ENCODE measurements at places on chromosomes 7 and 10. TPM values are rescaled to one million over a fixed set of nuclear protein-coding genes. Genes with fewer than 3 reads are reported as not detected.

Gene GIMAP8
- total RNA-seq: 0.07 TPM

Gene CTAGE4
- not detected for total RNA-seq

Gene CRHR2
- not detected for total RNA-seq

Gene POLR3A
- total RNA-seq: 29.1 TPM

Gene NPTX2
- not detected for total RNA-seq

Gene GALNT17
- not detected for total RNA-seq

- no peaks in the 10 kb centered on the region for H3K27me3 ChIP-seq
- no peaks in the 10 kb centered on the region for H3K4me1 ChIP-seq
- no peak overlapping the region for H3K4me3 ChIP-seq
- no peaks in the 10 kb centered on the region for H3K36me3 ChIP-seq
- no peak for DNase-seq
- H3K27ac ChIP-seq: no peak overlapping the region
Measured at GRCh38 chr7:153385502-153385901, 626.0 kb downstream of the ACTR3B start.

DNA sequence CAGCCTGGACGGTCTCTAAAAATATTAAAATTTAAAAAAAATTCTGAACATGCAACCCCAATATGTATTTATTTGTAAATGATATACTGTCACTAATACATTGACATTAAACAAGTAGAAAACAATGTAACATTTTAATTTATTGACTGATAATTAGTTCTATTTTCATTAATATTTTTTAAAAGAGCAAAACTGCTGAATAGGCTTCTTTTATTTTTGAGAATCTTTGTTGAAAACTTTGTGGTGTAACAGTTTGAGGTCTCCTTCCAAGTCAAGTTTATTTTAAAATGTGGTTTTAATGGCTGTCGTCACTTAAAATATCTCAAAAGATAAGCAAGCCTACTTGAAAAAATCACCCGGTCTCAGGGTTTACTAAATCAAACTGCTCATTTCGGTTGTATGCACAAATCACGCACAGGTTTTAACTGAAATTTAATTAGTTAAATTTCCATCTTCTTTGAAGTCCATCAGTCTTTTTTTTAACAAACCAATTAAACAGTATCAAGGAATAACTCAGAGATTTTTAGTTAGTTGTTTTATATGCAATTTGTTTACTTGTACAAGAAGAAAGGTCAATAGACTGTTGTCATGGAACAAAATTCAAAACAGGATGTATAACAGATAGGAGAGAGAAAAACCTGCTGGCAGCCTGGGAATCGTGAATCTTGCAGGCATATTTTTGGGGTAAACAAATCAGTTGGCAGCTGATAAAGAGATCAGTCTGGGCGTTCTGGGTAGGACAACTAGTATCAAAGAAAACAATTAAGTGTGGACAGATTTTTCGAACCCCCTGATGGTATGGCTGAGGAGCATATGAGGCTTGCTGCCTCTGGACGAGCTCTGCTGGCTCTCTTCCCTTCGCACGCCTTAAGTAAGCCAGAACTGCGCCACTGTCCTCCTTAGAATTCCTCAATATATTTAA is 9.7 kb upstream of the EDRF1 start:
- H3K27me3 ChIP-seq: no peaks in the 10 kb centered on the region
- no peak for DNase-seq
- H3K27ac ChIP-seq: no peak overlapping the region
- peaks cover 17% of the 10 kb centered on the region for H3K4me1 ChIP-seq
- H3K4me3 ChIP-seq: no peak overlapping the region

DNA sequence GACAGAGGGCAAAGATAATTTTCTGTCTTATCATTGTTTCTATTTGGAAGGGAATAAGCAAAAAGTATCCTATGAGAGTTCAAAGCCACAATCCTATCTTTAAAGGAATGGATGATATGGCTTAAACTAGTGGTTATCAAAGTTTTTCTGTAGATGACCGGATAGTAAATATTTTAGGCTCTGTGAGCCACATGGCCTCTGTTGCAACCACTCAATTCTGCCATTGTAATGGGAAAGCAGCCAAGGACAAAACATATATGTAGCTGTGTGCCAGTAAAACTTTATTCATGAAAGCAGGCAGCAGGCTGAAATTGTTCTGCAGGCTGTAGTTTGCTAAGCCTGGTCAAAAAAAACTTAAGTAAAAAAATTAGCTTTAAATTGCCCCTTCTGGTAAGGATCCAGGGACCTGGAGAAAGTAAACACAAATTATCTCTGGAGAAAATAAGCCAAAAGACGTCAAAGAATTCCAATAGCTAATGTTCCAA is 73.3 kb downstream of the THSD7A start:
- H3K36me3 ChIP-seq: no peaks in the 10 kb centered on the region
- no peaks in the 10 kb centered on the region for H3K27me3 ChIP-seq
- H3K27ac ChIP-seq: no peak overlapping the region
- H3K4me1 ChIP-seq: no peaks in the 10 kb centered on the region
- DNase-seq: no peak

DNA sequence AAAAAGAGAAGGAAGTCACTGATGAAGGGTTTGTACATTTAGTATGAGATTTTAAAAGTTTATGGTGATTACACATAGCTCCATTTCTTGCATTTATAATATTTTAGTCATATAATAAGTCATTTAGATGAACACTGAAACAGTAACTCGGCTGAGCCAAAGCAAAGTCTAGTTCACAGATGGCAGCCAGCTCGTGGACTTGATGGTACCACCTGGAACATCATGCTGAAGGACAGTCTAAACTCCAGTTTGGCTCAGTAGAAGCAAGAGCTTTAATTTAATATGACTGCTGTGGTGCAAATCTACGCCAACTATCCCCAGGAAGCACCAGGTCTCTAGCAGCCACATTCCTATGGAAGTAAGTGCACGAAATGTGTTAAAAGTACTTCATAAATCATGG is 16.4 kb downstream of the SRI start:
- no peaks in the 10 kb centered on the region for H3K36me3 ChIP-seq
- no peaks in the 10 kb centered on the region for H3K4me1 ChIP-seq
- DNase-seq: no peak
- no peaks in the 10 kb centered on the region for H3K27me3 ChIP-seq
- H3K4me3 ChIP-seq: no peak overlapping the region
- H3K27ac ChIP-seq: no peak overlapping the region

DNA sequence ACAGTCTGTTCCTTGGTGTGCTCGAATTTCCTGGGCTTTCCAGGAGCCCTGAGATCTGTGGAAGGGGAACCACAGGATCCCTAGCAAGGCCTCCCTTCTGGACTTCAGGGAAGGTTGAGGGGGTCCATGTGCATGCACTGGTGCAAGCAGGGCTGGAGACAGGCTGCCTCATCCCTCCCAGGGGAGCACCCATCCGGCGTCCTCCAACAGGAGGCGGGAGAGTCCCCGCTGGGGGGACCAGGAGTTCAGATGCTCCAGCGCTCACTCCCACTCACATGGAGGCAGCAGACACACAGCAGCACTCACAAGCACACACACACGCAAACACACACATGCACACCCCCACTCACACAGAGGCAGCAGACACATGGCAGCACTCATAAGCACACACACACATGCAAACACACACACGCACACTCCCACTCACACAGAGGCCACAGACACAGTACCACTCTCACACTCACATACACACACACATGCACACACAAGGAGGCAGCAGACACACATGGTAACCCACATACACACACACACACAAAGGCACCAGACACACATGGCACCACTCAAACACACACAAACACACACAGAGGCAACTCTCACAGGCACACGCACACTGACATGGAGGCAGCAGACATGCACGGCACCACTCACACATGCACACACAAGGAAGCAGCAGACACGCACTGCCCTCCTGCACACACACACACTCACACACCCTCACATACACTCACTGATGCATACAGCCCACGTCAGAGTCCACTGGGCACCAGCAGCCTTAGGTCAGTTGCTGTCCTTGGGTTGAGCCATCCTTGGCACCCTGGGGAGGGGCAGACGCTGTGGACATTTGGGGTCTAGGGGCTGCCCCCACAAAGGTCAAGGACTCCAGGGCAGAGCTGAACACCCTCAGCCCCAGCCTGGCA is 247.0 kb upstream of the PPP2R2D start:
- no peak for DNase-seq
- H3K4me3 ChIP-seq: no peak overlapping the region
- H3K27me3 ChIP-seq: no peaks in the 10 kb centered on the region
- no peaks in the 10 kb centered on the region for H3K36me3 ChIP-seq

DNA sequence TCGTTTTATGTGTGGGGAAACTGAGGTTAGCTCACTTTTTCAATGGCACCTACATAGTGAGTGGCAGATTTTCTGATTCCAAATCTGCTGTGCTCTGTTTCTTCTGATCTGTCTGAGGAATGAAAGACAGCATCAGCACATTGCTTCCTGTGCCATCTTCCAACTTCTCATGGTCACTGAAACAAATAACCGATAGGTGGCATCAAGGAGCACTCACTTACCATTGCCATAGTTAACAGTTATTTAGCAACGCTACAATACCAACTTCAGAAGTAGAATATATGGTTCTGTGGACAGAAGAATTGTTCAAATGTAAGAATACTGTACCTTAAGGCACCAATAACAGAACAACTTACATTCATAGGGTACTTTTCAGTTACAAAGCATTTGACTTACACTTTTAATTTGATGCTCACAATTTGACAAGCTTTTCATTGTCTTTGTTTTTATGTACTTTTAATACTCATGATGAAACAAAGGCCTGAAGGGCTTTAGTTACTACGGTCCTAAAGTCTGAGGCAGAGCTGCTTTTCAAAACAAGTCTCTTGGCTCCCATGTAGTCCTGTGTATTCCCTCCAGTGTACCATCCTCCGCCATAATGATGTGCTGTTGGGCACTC is 228.9 kb upstream of the TCF7L2 start:
- no peaks in the 10 kb centered on the region for H3K36me3 ChIP-seq
- H3K4me1 ChIP-seq: peaks cover 43% of the 10 kb centered on the region
- no peak for DNase-seq
- H3K27me3 ChIP-seq: no peaks in the 10 kb centered on the region
- no peak overlapping the region for H3K27ac ChIP-seq
